Heart right ventricle (tissue), 16 donors: ENCODE measurements at places on chromosomes 1 and 21. TPM values are rescaled to one million over a fixed set of nuclear protein-coding genes. Genes with fewer than 3 reads are reported as not detected.
A peak's percentile ranks its signal among the peaks of the same experiment; 100 is the strongest.

DNA sequence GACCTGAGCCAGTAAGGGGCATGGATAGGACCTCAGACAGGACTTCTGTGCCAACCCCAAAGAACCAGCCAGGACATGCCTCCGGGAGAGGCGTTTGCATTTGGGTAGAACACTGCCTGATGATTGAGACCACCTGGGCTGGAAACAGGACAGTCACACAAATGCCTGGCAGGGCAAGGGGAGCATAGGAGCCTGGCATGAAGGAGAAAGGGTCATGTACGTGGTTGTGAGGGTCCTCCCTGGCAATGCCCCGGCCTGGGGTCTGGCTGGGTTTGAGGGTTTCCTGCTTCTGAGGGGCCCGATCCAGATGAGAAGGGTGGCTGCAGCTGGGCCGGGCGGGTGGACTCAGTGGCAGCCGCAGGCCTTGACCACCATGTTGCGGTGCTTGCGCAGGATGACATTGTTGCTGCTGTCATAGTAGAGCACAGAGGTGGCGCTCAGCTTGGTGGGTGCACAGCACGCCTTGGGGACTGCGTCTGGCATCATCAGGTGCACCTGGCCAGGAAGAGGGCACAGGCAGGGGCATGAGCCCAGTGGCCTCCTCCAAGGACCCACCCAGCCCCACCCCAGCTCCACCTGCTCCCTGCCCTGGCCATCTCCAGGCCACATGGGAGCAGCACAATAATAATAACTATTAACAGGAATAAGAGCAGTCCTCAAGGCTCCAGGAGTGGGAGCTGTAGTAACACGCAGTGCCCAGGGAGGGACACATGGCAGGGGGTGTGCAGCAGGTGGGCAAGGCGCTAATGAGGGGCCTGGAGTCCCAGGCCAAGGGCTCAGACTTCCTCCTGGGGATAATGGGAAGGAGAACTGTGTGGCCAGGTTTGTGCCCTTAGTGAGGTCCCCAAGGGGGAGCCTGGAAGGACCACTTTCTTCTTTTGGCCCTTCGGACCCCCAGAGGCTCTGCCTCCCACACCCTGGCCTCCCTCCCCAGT lies 10.8 kb downstream of the OXCT2 start:
- H3K36me3 ChIP-seq, result no peaks in the 10 kb centered on the region
- H3K27me3 ChIP-seq, result no peaks in the 10 kb centered on the region
- H3K4me1 ChIP-seq, result no peaks in the 10 kb centered on the region

- H3K36me3 ChIP-seq, result no peaks in the 10 kb centered on the region
- no peaks in the 10 kb centered on the region for H3K4me1 ChIP-seq
- no peak for DNase-seq
- H3K4me3 ChIP-seq, result no peak overlapping the region
- H3K27me3 ChIP-seq, result no peaks in the 10 kb centered on the region
Observed at GRCh38 chr1:56978819-56979218, 13.0 kb upstream of the C8B start.

DNA sequence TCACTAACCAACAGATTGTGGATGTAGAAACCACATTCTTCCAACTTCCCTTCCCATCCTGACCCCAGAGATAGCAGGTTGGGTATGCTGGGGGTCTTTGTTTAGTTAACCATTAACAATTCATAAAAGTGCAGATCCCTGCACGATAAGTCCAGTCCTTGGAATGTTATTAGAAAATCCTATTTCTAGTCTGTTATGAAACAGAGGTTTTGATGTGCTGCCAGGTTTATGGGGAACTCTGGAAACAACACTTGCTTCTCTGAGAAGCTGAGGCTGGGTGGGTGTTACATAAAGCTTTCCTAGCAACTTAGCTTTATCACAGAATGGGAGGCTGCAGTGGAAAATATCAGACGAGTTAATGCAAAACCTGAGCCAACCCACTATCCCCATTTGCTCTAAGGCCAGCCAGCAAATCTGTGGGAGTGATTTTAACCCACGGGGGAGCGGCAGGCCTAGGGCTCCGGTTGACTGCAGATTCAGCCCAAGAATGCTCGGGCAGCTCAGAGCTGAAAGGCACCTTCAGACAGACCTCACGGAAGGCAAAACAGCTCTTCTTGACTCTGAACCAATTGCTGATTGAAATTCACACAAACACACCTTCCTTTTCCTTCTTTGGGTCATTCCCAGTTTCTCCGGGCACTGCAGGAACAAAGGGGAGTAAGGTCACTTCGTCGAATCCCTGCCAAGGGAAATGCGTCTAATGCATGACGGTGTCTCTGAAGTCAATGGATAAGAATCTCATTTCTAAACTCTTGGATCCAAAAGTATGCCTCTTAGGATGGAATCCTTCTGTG lies 111.7 kb upstream of the IRF2BP2 start:
- peak; percentile 53 for DNase-seq
- no peaks in the 10 kb centered on the region for H3K27me3 ChIP-seq
- H3K27ac ChIP-seq, result peak overlapping the region; percentile 99
- H3K36me3 ChIP-seq, result no peaks in the 10 kb centered on the region

PTPRC gene
- total RNA-seq, result 2.7 TPM

- DNase-seq, result no peak
- no peak overlapping the region for H3K4me3 ChIP-seq
- no peaks in the 10 kb centered on the region for H3K27me3 ChIP-seq
Observed at GRCh38 chr1:240985081-240985480, 371.9 kb downstream of the RGS7 start.

GUCA2A gene
- total RNA-seq, result not detected

DNA sequence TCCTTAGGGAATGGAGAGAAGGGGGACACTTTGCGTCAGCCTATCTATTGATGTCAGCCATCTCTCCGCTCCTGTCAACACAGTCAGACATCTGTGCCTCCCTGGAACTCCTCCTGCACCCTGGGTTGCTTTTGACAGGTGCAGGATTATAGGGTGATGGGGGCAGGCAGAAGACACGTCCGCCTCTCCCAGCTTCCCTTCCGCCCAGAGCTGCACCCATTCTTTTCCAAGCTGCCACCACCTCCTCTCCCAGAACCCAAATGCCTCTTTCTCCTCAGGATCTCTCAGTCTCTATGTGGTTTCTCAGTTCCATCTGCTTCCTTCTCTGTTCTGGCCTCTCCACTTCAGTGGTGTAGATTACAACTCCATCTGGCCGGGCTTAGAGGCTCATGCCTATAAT lies 17.1 kb upstream of the KIF1B start:
- no peak overlapping the region for H3K4me3 ChIP-seq
- H3K27ac ChIP-seq, result no peak overlapping the region
- H3K36me3 ChIP-seq, result no peaks in the 10 kb centered on the region
- H3K27me3 ChIP-seq, result no peaks in the 10 kb centered on the region
- no peak for DNase-seq

GRCh38 chr1:185646202-185646683 lies 87.9 kb upstream of the HMCN1 start:
- H3K27ac ChIP-seq, result peak overlapping the region; percentile 44
- H3K36me3 ChIP-seq, result no peaks in the 10 kb centered on the region
- H3K27me3 ChIP-seq, result no peaks in the 10 kb centered on the region

C1orf116 gene
- total RNA-seq, result 0.64 TPM

HPCAL4 gene
- total RNA-seq, result 0.09 TPM

SERPINC1 gene
- total RNA-seq, result not detected

LDLRAD2 gene
- total RNA-seq, result not detected

- peaks cover 38% of the 10 kb centered on the region for H3K4me1 ChIP-seq
- H3K27ac ChIP-seq, result no peak overlapping the region
- DNase-seq, result no peak
Observed at GRCh38 chr1:41386196-41386663, 25.0 kb downstream of the FOXO6 start.
